ENCODE measurements at places on chromosomes 2 and 18. TPM values are rescaled to one million over a fixed set of nuclear protein-coding genes. Genes with fewer than 3 reads are reported as not detected.

The CELF4 gene
- total RNA-seq, result 0.13 TPM

The BOLA3 gene
- total RNA-seq, result 12.1 TPM

The GAD1 gene
- total RNA-seq, result 0.13 TPM

The CDH19 gene
- under 0.01 TPM for total RNA-seq

The SKOR2 gene
- total RNA-seq, result not detected

The LIMS1 gene
- total RNA-seq, result 543 TPM

The CCDC74A gene
- total RNA-seq, result 2.2 TPM

The IL1RL2 gene
- total RNA-seq, result 0.13 TPM

The TOGARAM2 gene
- 0.13 TPM for total RNA-seq

The FEV gene
- not detected for total RNA-seq

The GCA gene
- total RNA-seq, result 4.5 TPM

The PCARE gene
- not detected for total RNA-seq

The DSG1 gene
- total RNA-seq, result not detected

The TMEM178A gene
- total RNA-seq, result 0.25 TPM

The ANKRD12 gene
- total RNA-seq, result 14.0 TPM

The TTL gene
- 10.1 TPM for total RNA-seq

The TAF4B gene
- total RNA-seq, result 1.8 TPM

The OTX1 gene
- total RNA-seq, result under 0.01 TPM

The DSG3 gene
- total RNA-seq, result not detected

The SERPINB11 gene
- total RNA-seq, result not detected

The HMSD gene
- not detected for total RNA-seq

The MAP4K4 gene
- 120 TPM for total RNA-seq

The RMND5A gene
- total RNA-seq, result 81.0 TPM

The ALPG gene
- not detected for total RNA-seq

The IL1A gene
- total RNA-seq, result not detected

The CFC1 gene
- not detected for total RNA-seq

The SPEG gene
- total RNA-seq, result not detected

The TRABD2A gene
- total RNA-seq, result 0.25 TPM

The WNT6 gene
- total RNA-seq, result not detected

The GPATCH11 gene
- 4.9 TPM for total RNA-seq

The SOX11 gene
- not detected for total RNA-seq

The TUBA4B gene
- total RNA-seq, result not detected

The SNRNP27 gene
- total RNA-seq, result 17.4 TPM

The PAX8 gene
- total RNA-seq, result under 0.01 TPM

The PARD6G gene
- total RNA-seq, result 34.7 TPM

The CDK15 gene
- not detected for total RNA-seq

The TANK gene
- total RNA-seq, result 57.0 TPM

The CREG2 gene
- 0.39 TPM for total RNA-seq

The ACTG2 gene
- not detected for total RNA-seq

The SMYD1 gene
- not detected for total RNA-seq

The LDLRAD4 gene
- 6.7 TPM for total RNA-seq

The ANKRD53 gene
- total RNA-seq, result 0.13 TPM

The PCGF1 gene
- total RNA-seq, result 8.1 TPM

The C1QL2 gene
- total RNA-seq, result not detected

The PLA2R1 gene
- 26.9 TPM for total RNA-seq

The SERPINB4 gene
- total RNA-seq, result 0.13 TPM
